ENCODE measurements at places on chromosomes 3 and 15. TPM values are rescaled to one million over a fixed set of nuclear protein-coding genes. Genes with fewer than 3 reads are reported as not detected.

DNA sequence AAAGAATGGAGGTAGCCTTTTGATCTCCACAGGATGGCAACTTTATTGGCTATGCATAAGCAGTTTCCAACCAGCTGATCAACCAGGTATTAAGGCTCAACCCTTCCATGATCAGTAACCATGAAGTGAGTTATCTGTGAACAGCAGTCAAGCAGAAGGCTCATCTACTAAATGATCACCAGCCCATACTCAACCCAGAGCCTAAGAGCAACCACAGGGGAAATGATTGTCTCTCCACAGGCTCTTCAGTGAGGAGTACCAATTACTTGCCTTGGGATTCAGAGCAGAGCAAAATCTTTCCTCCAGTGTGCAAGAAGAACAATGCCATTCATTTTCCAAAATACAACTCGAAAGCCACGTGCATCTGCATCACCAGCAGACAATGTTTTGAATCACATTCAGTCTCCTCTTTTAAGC is 754.8 kb downstream of the ROBO1 start:
- H3K27me3 ChIP-seq, result peaks cover 12% of the 10 kb centered on the region
- peaks cover 14% of the 10 kb centered on the region for H3K4me1 ChIP-seq
- no peak for DNase-seq
- H3K4me3 ChIP-seq, result no peak overlapping the region

DNA sequence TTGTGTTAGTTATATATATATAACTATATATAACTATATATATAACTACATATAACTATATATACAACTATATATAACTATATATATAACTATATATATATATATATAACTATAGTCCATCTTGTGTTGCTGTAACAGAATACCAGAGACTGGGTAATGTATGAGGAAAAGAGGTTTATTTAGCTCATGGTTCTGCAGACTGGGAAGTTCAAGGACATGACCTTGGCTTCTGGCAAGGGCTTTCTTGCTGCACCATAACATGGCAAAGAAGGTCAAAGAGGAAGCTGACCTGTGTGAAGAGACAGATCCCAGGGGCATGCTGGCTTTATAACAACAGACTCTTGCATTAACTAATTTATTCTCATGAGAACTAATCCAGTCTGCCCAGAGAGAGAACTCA is 27.6 kb downstream of the KBTBD12 start:
- no peak overlapping the region for H3K4me3 ChIP-seq
- DNase-seq, result no peak
- H3K27me3 ChIP-seq, result no peaks in the 10 kb centered on the region
- H3K27ac ChIP-seq, result no peak overlapping the region
- H3K4me1 ChIP-seq, result no peaks in the 10 kb centered on the region

DNA sequence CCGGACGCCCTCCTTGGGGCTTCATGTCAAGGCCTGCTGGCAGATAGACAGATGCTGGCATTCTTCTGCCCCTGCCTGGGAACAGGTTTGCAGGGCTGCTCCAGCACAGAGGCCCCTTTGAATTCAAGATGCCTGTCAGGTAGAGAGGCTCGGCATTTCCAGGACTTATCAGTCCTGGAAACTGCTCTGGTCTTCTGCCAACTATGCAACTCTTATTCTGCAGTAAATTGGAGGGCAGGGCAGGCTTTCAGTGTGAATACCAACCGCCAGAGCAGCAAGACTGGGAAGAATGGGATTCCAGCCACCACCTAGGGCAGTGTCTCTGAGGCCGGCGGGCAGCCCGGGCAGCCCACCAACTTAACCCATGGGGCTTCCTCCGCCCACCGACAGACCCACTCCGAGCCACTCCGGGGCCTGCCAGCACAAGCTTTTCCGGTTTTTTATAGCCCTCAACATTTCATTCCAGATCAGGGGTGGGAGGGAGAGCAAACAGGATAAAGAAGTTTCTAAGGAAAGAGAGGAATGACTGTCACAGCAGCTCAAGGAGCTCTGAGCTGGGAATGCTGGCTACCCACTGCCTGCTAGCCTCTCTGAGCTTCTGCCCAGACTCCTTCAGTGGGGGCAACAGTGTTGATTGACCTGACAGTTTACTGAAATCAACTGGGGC is 140.9 kb downstream of the NTRK3 start:
- H3K4me3 ChIP-seq, result no peak overlapping the region
- no peaks in the 10 kb centered on the region for H3K36me3 ChIP-seq
- DNase-seq, result no peak
- H3K4me1 ChIP-seq, result no peaks in the 10 kb centered on the region

DNA sequence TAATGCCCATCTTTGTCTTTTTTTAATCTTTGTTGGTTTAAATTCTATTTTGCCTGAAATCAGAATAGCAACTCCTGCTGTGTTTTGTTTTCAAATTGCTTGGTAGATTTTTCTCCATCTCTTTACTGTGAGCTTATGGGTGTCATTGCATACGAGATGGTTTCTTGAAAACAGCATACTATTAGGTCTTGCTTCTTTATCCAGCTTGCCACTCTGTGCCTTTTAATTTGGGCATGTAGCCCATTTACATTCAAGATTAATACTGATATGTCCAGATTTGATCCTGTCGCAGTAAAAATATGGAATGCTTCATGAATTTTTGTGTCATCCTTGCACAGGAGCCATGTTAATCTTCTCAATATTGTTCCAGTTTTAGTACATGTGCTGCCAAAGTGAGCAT is 316.6 kb downstream of the CGGBP1 start:
- H3K4me1 ChIP-seq, result no peaks in the 10 kb centered on the region
- DNase-seq, result no peak
- no peaks in the 10 kb centered on the region for H3K27me3 ChIP-seq
- no peaks in the 10 kb centered on the region for H3K36me3 ChIP-seq

DNA sequence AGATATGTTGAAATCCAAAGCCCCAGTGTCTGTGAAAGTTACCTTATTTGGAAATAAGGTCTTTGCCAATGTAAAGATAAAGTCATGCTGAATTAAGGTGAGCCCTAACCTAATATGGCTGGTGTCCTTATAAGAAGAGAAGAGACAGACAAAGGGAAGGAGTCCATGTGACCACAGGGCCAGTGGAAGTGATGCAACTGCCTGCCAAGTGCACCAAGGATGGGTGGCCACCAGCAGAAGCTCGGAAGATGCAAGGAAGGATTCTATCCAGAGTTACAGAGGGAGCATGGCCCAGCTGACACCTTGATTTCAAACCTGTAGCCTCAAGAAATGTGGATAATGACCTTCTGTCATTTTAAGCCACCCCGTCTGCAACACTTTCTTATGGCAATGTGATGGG is 35.3 kb upstream of the PGPEP1L start:
- no peak overlapping the region for H3K27ac ChIP-seq
- H3K4me3 ChIP-seq, result no peak overlapping the region
- H3K4me1 ChIP-seq, result no peaks in the 10 kb centered on the region
- DNase-seq, result no peak

- peak overlapping the region; percentile 63 for H3K4me3 ChIP-seq
- no peak overlapping the region for H3K27ac ChIP-seq
- H3K27me3 ChIP-seq, result peaks cover 35% of the 10 kb centered on the region
- no peaks in the 10 kb centered on the region for H3K36me3 ChIP-seq
- peak; percentile 85 for DNase-seq
- H3K4me1 ChIP-seq, result peaks cover 13% of the 10 kb centered on the region
These were observed 65.6 kb downstream of the RHCG start for GRCh38 chr15:89430530-89431341.

GRCh38 chr15:31526916-31527690 is 200.5 kb downstream of the KLF13 start:
- H3K27ac ChIP-seq, result peak overlapping the region; percentile 46
- H3K4me1 ChIP-seq, result peaks cover 8% of the 10 kb centered on the region
- H3K27me3 ChIP-seq, result no peaks in the 10 kb centered on the region
- peak overlapping the region; percentile 24 for H3K4me3 ChIP-seq

- no peak overlapping the region for H3K4me3 ChIP-seq
- DNase-seq, result no peak
- H3K27ac ChIP-seq, result no peak overlapping the region
- H3K4me1 ChIP-seq, result no peaks in the 10 kb centered on the region
These were observed 37.1 kb upstream of the ST3GAL6 start for GRCh38 chr3:98726084-98726483.

GRCh38 chr3:128648940-128649663 is 1.5 kb downstream of the RPN1 start:
- DNase-seq, result no peak
- peak overlapping the region; percentile 96 for H3K27ac ChIP-seq
- peaks cover 8% of the 10 kb centered on the region for H3K36me3 ChIP-seq
- H3K27me3 ChIP-seq, result no peaks in the 10 kb centered on the region
- peak overlapping the region; percentile 89 for H3K4me3 ChIP-seq
- peaks cover 43% of the 10 kb centered on the region for H3K4me1 ChIP-seq

DNA sequence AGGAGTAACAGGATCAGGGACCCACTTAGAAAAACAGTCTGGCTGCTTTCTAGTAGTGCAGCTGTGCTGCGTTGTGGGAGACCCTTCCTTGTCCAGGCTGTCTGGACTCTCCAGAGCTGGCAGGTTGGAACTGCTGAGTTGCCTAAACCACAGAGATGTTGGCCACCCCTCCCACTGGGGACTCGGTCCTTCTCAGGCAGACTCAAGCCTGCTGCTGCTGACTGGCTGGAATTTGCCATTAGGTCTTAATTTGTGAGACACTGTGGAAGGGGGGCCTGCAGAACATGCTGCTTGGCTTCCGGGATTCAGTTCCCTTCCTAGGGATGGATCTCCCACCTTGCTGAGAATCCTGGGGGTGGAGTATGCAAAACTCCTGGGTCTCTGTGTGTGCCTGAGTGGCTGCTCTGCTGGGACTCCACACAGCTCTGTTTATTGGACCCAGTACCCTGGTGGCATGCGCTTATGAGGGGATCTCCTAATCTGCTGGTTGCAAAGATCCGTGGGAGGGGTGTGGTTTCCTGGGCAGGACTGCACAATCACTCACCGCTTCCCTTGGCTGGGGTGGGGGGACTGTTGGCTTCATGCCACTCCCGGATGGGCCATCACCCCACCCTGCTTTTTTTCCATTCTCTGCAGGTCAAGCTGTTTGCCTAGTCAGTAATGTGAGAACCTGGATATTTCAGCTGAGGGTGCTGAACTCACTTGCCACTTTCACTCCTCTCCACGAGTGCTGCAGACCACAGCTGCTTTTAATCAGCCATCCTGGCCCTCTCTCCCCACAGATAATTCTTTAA is 150.5 kb downstream of the CFAP20DC start:
- H3K4me1 ChIP-seq, result peaks cover 23% of the 10 kb centered on the region
- peak overlapping the region; percentile 74 for H3K27ac ChIP-seq
- H3K36me3 ChIP-seq, result no peaks in the 10 kb centered on the region
- H3K27me3 ChIP-seq, result peaks cover 9% of the 10 kb centered on the region
- no peak overlapping the region for H3K4me3 ChIP-seq
- DNase-seq, result peak; percentile 58

GRCh38 chr15:67331676-67332075 is 77.1 kb downstream of the IQCH start:
- peak; percentile 23 for DNase-seq
- no peaks in the 10 kb centered on the region for H3K36me3 ChIP-seq
- no peak overlapping the region for H3K4me3 ChIP-seq
- H3K27ac ChIP-seq, result no peak overlapping the region
- no peaks in the 10 kb centered on the region for H3K4me1 ChIP-seq
- no peaks in the 10 kb centered on the region for H3K27me3 ChIP-seq

DNA sequence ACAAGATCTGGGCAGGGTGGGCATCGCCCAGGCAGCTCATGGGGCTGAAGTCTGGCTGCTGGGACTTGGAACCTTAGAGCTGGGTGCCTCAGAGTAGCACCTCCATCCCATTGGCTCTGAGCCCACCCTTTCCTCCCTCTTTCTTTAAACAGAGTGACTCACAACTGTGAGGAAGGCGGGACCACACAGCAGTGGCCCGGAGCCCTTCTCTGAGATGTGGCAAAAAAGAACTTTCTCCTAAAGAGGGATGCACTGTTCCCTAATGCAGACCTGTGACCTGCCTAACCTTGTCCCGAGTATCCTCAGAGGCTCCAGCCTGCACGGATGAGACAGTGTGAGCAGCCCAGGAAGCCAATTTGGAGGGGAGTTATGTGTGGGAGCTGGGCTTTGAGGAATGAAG is 23.6 kb downstream of the PRR20G start:
- H3K27ac ChIP-seq, result no peak overlapping the region
- H3K4me1 ChIP-seq, result no peaks in the 10 kb centered on the region
- no peak overlapping the region for H3K4me3 ChIP-seq
- H3K27me3 ChIP-seq, result peaks cover 56% of the 10 kb centered on the region
- no peaks in the 10 kb centered on the region for H3K36me3 ChIP-seq
- no peak for DNase-seq

DNA sequence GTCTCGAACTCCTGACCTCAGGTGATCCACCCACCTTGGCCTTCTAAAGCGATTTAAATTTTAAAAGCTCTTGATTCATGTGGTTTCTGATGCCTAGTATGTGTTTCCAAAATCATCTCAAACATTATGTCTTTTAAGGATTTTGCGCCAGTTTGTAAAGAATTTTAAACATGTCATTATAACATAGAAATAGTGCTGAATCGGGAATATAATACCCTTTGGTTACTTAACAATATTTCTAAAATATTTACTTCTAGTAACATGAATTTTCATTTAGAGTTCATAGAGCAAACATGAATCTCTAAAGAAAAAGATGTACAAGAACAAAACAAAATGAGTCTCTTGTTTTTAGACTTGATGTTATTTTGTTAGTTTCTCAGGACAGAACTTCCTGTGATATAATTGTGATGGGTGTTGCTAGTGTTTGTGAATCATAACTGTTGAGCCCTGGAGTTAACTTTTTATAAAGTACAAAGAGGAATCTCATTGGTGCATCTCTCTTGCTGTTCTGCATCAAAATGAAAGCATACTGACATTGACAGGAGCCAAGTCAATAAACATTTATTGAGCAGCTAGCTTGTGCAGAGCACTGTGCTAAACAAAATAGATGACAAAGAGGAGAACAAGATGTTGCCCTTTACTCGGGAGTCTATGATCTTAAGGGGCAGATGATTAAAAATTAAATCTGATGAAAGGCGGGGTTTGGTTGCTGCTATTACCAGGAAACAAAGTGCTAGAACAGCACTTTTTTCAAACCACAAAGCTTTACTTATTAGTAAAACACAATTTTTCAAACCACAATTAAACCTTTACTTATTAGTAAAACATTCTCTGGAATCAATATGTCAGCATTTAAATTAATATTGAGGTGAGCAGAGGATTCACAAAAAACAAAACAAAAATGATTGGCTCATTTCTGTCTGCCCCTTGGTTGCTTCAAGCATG is 73.4 kb downstream of the MME start:
- DNase-seq, result no peak
- H3K36me3 ChIP-seq, result no peaks in the 10 kb centered on the region
- H3K4me1 ChIP-seq, result no peaks in the 10 kb centered on the region
- no peaks in the 10 kb centered on the region for H3K27me3 ChIP-seq
- H3K4me3 ChIP-seq, result no peak overlapping the region
- no peak overlapping the region for H3K27ac ChIP-seq

- no peak overlapping the region for H3K4me3 ChIP-seq
- H3K27ac ChIP-seq, result no peak overlapping the region
- H3K4me1 ChIP-seq, result peaks cover 35% of the 10 kb centered on the region
These were observed 98.0 kb downstream of the ATG7 start for GRCh38 chr3:11370191-11370590.

The DPPA4 gene
- total RNA-seq, result not detected

The ARID3B gene
- total RNA-seq, result 2.0 TPM

The RGMA gene
- total RNA-seq, result 16.9 TPM

The CACNA1D gene
- 1.1 TPM for total RNA-seq

The SLC2A2 gene
- not detected for total RNA-seq

The THSD4 gene
- 95.8 TPM for total RNA-seq

The KNL1 gene
- 0.96 TPM for total RNA-seq

The HIGD2B gene
- total RNA-seq, result not detected

The ST8SIA2 gene
- total RNA-seq, result 3.6 TPM

The MUC13 gene
- 0.08 TPM for total RNA-seq

The PAK6 gene
- total RNA-seq, result 8.2 TPM

The ASB14 gene
- 23.3 TPM for total RNA-seq

The SAXO2 gene
- 2.6 TPM for total RNA-seq

The TMIE gene
- total RNA-seq, result 1.5 TPM

The DCUN1D1 gene
- 31.7 TPM for total RNA-seq
